ENCODE measurements at places on chromosomes 7 and 10.

- peak; percentile 23 for DNase-seq
Observed at GRCh38 chr10:69413221-69413865, 3.4 kb downstream of the TACR2 start.

DNA sequence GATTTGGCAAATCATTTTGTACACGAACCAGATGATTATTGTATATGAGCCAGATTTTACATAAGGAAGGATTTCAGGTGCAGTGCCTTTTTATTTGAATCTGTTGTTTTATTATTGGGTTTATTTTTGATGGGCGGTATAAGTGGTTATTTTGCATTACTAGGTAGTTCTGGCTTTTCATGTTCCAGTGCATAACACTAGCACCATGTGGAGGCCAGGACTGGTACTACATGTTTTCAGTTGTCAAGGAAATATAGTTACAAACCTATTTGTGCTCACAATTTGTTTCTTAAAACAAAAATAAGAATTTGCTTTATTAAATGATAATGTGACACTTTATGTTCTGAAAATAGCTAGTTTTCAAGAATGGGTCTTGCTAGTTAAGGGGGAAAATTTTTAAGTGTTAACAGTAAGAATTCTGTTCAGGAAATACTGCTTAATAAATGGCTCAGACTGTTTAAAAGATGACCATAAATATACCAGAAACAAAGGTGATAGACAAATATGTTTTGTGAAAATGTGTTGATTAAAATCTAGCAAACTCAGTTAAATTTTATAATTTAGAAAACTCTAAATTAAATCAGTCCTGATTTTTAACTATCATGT is 7.1 kb upstream of the SEMA3E start:
- peak; percentile 26 for DNase-seq

- DNase-seq = no peak
Observed at GRCh38 chr7:17907014-17907413, 33.3 kb downstream of the SNX13 start.

- no peak for DNase-seq
Observed at GRCh38 chr10:106436123-106436715, 728.3 kb downstream of the SORCS1 start.

- DNase-seq = peak; percentile 70
Observed at GRCh38 chr7:12729112-12729511, 41.7 kb downstream of the ARL4A start.

- DNase-seq = peak; percentile 19
Observed at GRCh38 chr10:127012769-127013152, 107.5 kb downstream of the DOCK1 start.

DNA sequence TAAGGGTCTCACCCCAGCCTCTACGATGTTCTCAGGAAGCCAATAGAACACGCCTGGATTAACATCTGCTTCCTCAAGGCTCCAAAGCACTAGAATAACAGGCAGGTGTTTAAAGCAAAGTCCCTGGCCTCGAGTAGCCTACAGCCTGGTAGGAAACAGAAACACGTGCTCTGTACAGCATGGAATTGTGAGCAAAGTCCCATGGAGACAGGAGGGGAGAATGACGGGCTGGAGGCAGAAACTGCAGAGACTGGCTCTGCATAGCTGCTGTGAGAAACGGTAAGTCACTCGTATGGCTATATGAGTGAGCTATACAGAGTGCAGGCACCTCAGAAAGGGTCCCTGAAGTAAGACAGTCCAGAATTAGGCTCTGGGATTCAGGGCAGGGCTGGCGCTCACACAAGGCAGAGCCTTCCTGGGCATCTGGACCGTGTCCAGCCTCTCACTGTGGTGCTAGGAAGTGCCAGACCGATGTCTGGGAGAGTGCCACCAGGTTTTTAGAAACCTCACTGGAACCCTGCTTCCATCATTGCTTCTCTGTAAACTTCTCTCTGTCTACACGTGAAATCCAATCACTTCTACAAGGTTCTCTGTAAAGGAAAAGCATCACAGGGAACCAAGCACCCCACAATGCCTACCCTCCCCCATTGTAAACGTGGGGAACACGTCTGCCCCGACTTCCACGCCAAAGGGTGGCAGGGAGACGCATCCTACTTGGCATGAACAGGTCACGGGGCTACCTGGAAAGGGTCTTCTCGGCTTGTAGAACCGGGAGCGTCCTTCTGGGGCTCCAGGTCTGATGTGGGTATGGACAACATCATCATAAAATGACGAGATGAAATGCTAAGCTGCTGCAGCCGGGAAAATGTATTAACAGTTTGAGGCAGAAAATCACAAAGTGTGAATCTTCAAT is 38.8 kb upstream of the SHH start:
- no peak for DNase-seq

- no peak for DNase-seq
Observed at GRCh38 chr10:26468291-26468690, 30.1 kb downstream of the APBB1IP start.

DNA sequence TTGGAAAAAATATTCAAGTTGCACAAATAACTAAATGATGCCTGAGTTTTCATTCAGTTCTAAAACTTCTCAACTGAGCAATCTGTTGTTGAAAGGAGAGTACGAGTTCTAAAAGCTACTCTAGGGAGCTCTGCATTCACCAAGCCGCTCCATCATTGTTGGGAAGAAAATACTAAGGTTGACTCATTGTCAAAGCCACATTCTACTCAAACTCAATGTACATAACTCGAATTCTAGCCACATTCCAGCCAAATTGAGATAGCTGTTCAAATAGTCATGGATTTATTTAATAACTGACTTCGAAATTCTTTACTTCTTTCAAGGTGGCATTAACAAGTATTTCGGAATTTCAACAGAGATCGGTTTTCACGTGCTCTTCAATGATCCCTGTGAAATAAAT is 63.4 kb downstream of the KIAA1217 start:
- DNase-seq = no peak

DNA sequence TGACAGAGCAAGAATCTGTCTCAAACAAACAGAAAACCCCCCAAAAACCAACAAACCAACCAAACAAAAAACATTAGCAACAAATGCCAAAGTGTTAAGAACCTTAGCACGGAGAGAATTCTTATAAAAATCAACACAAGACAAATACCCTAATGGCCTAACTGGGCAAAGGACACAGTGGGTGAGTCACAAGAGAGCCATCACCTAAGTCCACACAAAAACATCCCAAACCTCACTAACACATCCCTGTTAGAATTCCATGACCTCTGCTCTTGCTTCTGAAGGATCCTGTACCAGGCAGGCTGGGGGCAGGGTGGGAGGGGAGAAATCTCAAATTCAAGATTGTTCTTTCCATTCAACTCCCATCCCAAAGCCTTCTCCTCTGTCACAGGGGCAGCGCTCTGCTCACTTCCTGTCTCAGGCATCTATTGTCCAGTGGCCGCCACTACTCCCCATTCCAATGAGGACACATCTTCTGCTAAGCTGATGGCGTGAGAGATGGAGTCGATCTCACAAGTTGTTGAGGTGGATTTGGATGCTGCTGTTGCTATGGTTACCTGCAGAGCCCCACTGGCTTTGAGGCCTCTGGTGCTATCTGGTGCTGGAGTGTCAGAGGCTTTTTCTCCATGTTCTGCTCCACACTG is 9.2 kb downstream of the IL15RA start:
- DNase-seq = no peak

DNA sequence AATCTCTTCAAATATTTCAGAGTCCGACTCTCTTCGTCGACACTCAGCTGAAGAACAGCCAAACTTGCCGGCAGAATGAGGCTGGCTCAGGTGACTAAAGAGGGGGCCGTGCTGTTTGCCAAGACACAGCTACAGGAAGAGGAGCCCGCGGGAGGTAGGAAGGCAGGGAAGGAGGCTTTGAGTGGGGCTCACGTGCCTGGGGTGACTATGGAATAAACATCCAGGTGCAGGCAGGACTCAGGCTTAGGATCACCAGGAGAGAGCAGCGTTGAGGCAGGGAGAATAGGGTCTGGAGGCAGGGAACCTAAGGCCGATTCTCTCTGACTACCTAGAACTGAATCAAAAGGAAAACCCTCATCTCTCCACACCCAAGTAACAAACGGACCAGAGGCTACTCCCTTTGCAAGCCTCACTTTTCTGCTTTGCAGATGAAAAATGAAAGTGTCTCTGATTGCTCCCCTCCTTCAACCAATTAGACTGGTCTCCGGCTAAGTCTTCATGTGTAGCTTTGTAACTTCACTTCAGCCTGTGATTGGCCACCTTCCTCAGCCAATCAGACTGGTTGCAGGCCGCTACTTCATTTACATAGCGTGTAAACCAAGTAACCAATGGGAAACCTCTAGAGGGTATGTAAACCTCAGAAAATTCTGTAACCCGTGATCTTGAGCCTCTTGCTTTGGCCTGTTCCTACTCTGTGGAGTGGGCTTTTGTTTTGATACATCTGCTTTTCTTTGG is 19.7 kb upstream of the BNIP3 start:
- peak; percentile 60 for DNase-seq

- DNase-seq = no peak
Observed at GRCh38 chr7:69534461-69535041, 63.7 kb upstream of the AUTS2 start.

- no peak for DNase-seq
Observed at GRCh38 chr7:137882261-137882668, 35.5 kb upstream of the DGKI start.

GRCh38 chr7:1985042-1985441 is 247.7 kb downstream of the MAD1L1 start:
- no peak for DNase-seq

- no peak for DNase-seq
Observed at GRCh38 chr10:88792661-88793060, 9.9 kb upstream of the LIPM start.

GRCh38 chr7:156465186-156465585 is 175.4 kb upstream of the RNF32 start:
- no peak for DNase-seq

- no peak for DNase-seq
Observed at GRCh38 chr7:71290452-71290851, 158.5 kb downstream of the GALNT17 start.

GRCh38 chr7:137590071-137590755 is 246.7 kb upstream of the PTN start:
- DNase-seq = no peak

- DNase-seq = no peak
Observed at GRCh38 chr7:82360591-82361368, 82.8 kb downstream of the CACNA2D1 start.

- DNase-seq = peak; percentile 15
Observed at GRCh38 chr7:121605317-121605680, 209.2 kb upstream of the FAM3C start.

DNA sequence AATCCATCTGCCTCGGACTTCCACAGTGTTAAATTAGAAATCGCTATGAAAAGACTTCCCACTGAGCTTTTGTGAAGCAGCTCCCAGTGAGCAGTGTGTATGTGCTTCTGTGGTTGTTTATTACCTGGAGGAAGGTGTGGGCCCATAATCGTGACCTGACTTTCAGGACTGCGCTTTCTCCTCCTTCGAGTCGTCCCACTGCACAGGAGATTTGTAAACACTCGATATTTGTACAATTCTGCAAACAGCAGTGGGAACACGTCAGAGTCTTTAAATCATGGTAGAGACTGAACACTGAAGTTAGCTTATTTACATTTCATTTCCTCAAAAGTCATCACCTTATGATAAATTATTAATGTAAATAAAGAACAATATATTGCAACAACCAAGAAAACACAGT is 171.4 kb downstream of the ITGA8 start:
- DNase-seq = no peak

GRCh38 chr10:112239347-112239746 is 43.9 kb upstream of the TECTB start:
- DNase-seq = no peak

DNA sequence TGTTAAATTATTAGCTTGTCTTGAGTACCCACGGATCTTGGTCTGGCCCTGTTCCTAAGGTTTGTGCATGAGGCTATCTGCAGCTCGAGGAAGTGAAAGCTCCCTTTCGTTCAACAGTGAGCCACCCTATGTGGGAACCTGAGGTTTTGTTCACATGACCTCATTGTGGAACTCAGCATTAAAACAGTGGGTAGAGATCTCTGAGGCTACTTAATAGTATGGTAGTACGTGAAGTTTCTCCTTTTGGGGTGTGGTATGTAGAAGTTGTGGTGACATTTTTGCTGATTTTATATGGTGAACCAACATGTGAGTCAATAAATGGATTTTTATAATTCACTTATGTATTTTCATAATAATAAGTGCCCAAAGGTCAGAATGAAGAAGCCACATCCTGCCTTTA is 252.7 kb upstream of the FERD3L start:
- no peak for DNase-seq

GRCh38 chr10:6539833-6540232 is 40.2 kb downstream of the PRKCQ start:
- DNase-seq = no peak

- DNase-seq = no peak
Observed at GRCh38 chr7:91288208-91288824, 24.1 kb downstream of the FZD1 start.

GRCh38 chr7:117090791-117091190 is 137.5 kb downstream of the ST7 start:
- no peak for DNase-seq

GRCh38 chr7:2314209-2314955 is at the start of gene SNX8:
SNX8 (minus strand) TSS chr7:2314441; CDS start chr7:2314421, 20 bp downstream.
- peak; percentile 94 for DNase-seq

DNA sequence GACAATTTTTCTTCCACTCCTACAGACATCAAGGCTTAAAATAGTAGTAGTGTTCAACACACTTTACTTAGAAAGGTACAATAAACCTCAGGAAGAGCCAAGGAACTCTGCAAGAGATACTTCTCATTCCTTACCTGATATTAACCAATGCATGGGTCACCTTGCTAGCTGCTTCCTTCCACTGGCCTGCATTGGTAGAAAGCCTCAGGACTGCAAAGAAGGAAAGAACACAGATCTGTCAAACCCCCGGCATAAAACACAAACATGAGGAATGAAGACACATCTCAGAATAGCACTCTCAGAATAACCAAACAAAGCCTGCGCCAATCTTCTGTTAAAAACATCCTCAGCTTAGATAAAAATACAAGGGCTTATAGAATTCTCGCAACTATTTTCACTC is 96.1 kb upstream of the KCNIP2 start:
- DNase-seq = no peak

- no peak for DNase-seq
Observed at GRCh38 chr10:92997620-92998019, 63.0 kb upstream of the CYP26C1 start.

GRCh38 chr7:36338256-36338655 is 51.4 kb upstream of the ANLN start:
- DNase-seq = no peak

DNA sequence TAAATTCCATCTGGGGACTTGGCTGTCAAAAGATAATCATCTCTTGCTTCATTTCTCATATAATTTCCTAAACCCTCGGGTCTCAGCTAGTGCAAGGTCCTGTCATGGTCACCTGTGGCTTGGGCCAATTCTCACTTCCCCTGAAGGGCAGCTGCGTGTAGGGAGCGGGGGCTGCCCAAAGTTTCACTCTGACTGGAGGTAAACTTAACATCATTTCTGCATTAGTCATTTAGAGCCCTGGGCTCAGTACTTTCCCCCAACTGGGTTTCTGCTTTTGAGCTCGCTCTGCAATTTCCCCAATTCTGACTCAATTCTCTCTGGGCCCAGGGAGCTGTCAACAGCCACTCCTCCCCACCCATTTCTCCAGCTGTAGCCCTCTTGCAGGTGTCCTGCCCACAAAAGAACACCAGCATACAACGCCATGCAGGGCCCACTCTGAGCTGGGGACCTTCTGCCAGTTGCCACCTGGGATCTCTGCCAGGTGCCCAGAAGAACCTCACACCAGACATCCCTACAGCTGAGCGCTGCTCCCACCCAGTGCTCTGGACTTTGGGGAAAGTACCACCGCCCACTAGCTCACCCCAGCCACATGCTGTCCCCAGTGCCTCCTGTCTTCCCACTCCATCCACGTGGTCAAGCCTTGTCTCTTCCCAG is 37.9 kb downstream of the VOPP1 start:
- no peak for DNase-seq

- no peak for DNase-seq
Observed at GRCh38 chr10:4371691-4372295, 454.2 kb upstream of the AKR1E2 start.

GRCh38 chr10:43874984-43875383 is 226.3 kb upstream of the ZNF32 start:
- DNase-seq = no peak

Measured in NCI-H510A treated with DMSO at 0.1 percent for 48 hours (cell line).